ENCODE measurements at places on chromosomes 2 and 18.

DNA sequence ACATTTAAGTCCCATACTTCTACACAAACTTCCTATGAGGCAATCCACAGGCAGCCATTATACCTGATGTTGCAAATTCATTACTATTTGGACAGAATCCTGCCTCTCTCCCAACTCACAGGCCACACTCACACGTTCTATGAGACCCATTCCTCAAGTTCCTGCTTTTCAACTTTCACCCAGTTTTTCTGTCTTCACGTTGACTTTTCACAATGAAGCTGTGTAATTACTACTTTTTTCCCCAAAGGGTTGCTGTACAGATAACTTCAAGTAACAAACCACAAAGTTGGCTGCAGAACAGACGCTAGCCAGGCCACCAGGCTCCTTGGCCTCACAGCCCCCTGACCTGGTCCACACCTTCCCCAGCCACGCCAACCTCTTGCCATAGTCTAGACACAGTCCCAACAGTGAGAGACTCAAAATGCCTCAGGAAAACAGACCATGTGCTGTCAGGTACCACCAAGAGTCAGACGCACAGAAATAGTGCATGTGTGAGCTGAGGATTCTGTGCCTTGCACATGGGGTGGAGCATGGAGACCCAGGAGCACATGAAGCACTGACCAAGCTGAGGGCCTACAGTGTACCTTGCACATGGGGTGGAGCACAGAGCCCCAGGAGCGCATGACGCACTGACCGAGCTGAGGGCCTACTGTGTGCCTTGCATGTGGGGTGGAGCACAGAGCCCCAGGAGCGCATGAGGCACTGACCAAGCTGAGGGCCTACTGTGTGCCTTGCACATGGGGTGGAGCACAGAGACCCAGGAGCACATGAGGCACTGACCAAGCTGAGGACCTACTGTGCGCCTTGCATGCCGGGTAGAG lies 61.0 kb downstream of the EIPR1 start:
- DNase-seq = no peak

DNA sequence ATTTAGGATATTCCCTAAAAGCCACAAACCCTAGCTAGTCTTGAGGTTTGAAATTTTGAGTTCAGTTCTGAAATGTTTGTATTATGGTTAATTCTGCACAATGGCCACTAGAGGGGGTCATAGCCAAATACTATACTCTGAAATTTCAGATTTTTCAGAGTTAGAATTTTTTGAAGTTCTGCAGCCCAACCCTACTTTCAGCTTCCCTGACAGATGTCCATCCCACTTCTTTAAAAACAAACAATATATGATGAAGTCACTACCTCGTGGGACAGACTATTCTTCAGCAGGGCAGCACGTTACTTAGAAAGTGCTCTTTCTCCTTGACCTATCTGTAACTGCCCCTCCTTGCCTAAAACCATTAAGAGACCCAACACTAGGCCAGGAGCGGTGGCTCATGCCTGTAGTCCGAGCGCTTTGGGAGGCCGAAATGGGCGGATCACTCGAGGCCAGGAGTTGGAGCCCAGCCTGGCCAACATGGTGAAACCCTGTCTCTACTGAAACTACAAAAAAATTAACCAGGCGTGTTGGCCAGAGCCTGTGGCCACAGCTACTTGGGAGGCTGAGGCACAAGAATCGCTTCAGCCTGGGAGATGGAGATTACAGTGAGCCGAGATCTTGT lies 48.2 kb upstream of the PAPOLG start:
- no peak for DNase-seq

- no peak for DNase-seq
Observed at GRCh38 chr2:88831071-88831791, 139.8 kb downstream of the RPIA start.

- DNase-seq = no peak
Observed at GRCh38 chr2:63765117-63765516, 76.6 kb upstream of the UGP2 start.
